ENCODE measurements at places on chromosomes 5 and 9.

DNA sequence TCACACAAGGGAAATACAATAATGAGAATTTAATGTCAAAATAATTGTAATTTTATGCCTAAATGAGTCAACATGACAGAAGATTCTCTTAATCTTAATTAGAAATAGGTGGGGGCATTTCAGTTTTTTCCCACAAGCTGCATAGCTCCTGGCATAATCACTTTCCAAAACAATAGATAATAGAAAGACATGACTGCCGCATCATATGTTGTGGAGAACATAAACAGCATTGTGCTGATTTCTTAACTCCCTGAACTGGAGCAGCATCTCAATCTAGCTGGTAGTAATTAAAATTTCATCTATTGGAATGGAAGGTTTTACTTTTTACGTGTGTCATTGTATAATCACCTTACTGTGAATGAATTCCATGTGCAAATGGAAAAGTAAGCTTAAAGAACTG lies 112.1 kb downstream of the ST8SIA4 start:
- DNase-seq = no peak

GRCh38 chr9:129852579-129852978 lies 17.3 kb downstream of the USP20 start:
- DNase-seq = no peak

DNA sequence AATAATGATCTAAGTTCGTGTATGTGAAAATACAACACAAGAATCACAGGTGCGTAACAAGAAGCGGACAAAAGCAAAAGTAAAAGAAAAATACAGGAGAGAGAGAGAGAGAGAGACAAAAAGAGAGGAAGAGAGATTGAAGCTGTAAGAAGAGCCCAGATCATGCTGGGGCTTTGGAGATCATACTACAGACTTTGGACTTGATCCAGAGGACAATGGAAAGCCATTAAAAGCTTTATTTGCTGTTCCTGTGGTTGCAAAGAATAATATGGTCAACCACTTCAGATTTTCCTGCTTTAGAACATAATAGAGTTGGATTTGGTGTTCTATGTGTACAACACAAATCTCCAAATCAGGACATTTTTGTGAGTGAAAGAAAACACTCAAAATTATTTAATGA lies 561.4 kb downstream of the CAAP1 start:
- DNase-seq = no peak

DNA sequence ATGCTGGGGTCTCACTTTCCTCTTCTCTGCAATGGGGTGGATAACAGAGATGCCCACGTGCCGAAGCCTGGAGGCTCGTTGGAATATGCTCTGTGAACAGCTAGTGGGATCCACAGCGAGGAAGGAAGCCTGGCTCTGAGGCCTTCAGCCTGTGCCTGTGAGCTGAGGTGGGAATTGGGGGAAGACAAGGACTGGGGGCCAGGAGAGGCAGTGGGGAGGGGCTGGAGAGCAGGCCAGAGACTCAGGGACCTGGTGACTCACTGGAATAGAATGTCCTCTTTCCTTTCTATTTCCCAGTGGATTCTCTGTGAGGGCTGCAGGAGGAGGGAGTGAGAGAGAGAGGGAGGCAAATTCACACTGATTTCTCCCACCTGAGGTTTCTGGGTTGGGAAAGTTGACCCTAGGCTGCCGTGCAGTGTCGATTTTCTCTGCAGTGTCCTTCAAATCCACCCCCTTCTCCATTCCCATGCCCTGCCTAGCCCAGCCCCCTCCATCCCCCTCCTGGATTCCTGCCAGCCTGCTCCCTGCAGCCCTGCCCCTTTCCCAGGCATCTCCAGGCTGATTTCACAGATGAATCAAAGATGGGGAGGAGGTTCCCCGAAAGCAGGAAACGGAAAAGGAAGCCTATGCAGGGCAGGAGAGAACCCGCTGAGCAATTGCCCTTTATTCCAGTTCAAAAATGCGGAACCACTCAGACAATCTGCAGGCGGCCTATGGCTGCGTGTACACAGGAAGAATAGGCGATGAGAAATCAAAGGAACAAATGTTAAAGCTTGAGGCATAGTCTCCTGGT lies 1.4 kb upstream of the SPAAR start:
- DNase-seq = peak; percentile 63

- DNase-seq = no peak
Observed at GRCh38 chr5:178580271-178580955, 9.8 kb downstream of the COL23A1 start.

DNA sequence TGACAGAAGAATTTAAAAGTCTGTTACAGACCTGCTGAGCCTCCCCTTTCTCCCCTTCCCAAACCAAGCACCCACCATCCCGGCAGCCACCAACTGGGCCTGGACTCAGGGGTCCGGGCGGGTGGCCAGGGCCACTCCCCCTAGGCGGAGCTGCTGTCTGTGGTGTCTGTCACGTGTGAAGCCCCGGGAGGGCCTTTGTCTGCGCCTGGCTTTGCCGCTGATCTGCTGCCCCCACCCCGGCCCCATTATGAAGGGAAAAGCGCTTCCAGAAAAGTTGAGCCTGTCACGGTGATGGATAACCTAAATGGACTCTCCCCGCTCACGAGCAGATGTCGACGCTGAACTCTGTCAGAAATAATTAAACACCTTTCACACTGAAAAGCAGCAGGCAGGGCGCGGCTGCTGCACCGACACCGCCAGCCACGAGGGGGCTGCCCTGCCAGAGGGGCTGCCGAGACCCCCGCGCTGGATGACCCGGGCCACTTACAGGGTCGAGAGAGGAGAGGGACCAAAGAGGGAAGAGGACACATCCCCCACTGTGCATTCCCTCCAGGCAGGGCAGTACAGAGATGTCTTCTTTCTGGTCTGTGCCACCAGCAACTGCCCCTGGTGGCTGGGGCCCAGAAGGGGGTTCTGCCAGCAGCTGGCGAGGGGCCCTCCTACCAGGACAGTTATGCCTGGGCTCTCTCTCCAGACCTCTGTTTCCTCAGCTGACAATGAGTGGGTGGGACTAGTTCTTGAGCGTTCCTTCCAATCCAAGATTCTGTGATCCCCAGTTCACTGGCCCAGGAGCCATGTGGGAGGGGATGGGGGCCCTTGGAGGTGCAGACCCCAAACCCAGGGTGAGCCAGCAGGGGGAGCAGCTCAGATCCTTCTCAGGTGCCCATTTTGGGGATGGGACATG lies 36.0 kb upstream of the BARHL1 start:
- no peak for DNase-seq

DNA sequence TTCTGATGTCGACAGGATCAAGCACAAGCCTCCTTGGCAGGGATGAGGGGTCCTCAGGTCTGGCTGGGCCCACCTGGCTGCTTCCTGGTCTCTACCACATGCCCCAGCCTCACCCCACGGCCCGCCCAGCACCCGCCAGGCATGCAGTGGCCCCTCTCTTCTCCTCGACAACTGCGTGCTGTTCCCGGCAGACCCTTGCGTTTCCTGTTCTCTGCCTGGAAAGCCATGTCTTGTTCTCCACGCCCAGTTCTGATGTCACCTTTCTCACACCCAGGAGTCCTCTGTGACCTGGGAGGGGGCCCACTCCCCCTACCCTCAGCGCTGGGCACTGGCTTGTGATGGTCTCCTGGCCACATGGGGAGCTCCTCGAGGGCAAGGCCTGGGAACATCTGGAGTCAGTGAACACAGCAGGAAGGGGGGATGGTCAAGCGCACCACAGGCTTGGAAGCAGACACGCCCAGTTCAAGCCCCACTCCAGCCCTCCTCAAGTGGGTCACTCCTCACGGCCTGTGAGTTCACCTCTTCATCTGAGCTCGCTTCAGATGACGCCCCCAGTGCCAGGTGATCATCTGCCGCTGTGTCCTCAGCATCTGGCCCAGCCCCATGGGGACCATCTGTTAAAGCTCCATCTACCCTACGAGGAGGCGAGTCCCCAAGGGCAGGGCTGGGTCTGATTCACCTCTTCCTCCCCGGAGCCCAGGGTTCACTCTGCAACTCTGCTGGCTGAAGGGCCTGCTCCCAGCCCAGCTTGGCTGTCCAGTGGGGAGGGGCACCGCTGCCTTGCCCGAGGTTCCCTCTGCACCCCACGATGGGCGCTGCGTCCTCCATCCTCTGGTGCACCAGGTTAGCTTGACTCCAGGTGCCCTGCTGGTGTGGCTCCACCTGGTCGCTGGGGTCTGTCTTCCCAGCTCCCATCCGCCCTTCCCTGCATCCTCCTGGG lies 133.2 kb upstream of the PHYKPL start:
- DNase-seq = no peak

GRCh38 chr9:4519604-4520003 lies 29.3 kb downstream of the SLC1A1 start:
- DNase-seq = no peak

DNA sequence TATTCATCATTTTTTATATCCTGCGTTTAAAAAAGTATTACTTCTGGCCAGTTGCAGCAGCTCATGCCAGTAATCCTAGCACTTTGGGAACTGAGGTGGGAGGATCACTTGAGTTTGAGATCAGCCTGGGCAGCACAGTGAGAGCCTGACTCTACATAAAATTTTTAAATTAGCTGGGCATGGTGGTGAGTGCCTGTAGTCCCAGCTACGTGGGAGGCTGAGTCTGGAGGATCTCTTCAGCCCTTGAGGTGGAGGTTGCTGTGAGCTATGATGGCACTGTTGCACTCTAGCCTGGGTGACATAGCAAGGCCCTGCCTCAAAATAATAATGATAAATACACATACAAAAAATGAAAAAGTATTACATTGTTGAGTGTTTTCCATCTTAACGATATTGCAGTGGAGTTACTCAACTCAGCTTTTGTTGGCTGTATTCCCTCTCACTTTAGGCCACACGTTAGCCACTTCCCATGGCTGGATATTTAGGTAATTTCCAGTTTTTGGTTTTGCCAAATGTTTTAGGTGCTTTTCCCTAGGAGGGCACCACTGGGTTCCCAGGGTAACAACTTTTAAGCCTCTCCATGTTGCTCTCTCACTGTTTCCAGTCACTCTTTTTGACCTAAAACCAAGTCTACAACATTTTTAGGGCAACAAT lies 20.6 kb downstream of the SHB start:
- DNase-seq = peak; percentile 47

DNA sequence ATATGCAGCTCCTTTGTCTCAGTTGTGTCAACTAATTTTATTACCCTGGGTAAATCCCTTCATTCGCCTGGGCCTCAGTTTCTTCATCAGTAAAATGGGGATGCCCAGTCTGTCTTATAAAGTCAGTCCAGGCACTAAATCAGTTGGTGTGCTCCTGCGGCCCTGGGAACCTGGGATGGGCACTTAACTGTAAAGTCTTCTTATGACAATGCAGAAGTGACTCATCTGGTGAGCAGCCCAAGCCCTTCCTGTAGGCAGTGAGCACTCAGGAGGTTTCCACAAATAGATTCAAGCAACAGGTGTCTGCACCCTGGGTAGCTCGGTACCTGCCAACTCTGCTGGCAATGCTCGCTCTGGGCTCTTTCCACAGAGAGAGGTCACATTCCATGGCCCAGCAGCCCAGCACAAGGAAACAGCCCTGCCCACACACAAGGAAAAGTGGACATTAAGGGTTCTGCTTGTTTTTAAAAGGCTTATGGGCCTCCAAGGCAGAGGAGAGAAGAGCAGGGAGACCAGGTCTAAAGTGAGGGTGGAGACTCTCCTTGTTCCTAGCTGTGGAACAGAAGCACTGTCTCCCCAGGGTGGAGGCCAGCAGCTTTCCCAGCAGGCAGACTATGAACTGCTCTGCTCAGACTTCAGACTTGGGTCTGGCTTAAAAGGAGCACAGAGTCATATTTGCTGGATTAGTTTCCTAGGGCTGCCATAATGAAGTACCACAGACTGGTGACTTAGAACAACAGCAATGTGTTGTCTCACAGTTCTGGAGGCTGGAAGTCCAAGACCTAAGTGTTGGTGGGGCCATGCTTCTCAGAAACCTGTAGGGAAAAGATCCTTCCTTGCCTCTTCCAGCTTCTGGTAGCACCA lies 89.7 kb upstream of the ADRA1B start:
- peak; percentile 38 for DNase-seq

DNA sequence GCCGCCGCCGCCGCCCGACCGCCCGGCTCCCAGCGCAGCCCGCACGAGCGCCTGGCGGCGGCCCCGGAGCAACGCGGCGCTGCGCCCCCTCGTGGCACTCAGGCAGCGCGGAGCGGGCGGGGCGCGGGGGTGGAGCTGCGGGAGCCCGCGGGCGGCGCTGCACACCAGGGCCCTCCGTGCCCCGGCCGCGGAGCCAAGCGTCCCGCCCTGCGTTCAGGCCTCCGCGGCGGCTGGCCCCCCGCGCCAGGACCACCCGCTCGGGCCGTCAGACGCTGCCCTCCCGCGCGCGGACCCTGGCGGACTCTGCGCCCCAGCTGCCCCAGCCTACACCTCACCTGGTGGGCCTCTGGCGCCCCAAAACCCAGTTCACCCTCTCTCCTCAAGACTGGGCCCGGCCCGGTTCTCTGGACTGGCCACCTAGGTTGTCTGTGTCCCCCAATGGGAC lies at the start of gene RASGEF1C:
TSS of gene RASGEF1C (minus strand) at position 75 of the 445 bp plus-strand sequence. CDS start 71,159 bp downstream, outside the sequence.
- no peak for DNase-seq

DNA sequence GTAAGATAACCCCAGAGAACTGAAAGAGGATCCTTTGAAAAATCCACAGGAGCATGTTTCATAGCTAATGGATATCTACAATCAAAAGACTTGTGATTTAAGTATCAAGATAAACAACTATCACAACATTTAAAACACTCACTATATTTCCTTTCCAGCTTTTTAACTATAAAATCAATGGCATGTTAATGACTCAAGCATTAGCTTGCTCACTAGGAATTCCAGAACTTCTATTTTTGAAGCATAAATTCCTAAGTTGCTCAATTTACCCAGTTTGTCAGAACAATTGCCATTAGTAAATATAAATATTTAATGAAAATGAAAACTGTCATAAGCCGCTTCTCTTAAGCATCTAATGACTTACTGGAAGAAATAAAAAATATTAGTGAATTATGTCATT lies 355.3 kb downstream of the PRELID2 start:
- no peak for DNase-seq

GRCh38 chr5:54785729-54786591 lies 199.4 kb downstream of the ESM1 start:
- no peak for DNase-seq

- DNase-seq = no peak
Observed at GRCh38 chr5:16784843-16785791, 151.0 kb downstream of the MYO10 start.

DNA sequence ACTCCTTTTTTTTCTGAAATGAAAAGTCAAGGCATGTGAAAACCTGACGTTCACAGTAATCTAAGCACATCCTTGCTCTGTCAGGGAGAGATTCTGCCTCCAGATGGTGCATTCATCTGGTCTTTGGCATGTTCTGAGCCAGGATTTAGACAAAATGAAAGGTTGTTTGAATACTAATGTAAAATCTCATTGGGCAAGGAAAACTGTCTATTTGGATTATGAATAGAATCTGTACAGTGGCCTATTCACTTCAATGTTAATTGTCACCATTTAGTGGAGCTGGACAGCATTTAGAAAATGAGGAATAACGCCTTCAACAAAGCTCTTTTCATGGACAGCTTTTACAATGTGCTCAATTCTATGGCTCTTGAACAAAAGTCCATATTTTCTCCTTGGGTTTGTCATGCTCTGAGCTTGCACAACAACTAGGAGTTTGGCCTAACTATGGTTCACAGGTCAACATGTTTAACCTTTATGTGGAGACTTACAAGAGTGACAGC lies 28.9 kb downstream of the ARHGEF28 start:
- no peak for DNase-seq

DNA sequence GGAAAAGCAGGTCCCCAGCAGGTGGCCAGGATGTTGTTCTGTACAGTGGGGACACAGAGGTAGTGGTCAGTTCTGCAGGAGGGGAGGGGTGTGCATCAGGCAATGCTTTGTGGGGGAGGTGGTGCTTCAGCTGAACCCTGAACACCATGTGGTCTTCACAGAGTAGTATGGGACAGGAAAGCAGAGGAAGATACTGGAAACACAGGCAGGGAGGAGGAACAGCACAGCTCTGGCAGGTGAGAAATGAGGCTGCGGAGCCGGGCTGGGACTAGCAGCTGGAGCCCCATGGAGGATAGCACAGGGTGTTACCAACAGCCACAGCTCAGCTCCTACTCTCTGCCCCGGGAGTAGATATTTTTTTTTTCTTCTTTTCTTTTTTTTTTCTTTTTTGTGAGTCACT lies 161.5 kb downstream of the ENTREP1 start:
- no peak for DNase-seq
